ENCODE measurements at places on chromosomes 2 and 18.

GRCh38 chr2:177771191-177771590 is 301.4 kb downstream of the PDE11A start:
- no peak for DNase-seq

- no peak for DNase-seq
Observed at GRCh38 chr2:58378152-58378551, 137.0 kb upstream of the FANCL start.

DNA sequence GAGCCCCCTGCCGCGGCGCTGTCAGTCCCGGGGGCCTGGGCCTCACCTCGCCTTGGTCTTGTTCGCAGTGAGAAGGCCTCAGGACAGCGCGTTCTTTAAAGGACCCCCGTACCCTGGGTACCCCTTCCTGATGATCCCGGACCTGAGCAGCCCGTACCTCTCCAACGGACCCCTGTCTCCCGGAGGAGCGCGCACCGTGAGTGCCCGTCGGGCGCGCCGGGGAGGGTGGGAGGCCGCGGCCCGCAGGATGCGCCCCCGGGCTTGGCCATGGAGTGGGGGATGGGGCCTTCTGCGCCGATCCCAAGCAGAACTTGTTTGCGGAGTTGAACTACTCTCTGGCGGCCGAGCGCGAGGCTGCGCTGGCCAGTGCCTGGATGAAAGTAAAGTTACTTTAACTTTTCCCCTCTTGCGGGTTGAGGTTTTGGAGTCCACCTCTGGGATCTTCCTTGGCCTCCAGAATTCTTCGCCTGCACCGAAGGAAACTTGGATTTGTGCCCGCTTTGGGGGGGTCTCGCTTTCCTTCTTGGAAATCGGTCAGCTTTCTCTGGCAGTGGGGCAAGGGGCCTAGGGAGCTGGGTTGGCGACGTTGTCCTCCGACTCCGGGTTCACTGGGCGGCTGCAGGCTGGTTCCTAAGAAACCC is 1.2 kb downstream of the TCF7L1 start:
- DNase-seq: no peak

- no peak for DNase-seq
Observed at GRCh38 chr2:95041060-95041823, 15.7 kb downstream of the MAL start.

DNA sequence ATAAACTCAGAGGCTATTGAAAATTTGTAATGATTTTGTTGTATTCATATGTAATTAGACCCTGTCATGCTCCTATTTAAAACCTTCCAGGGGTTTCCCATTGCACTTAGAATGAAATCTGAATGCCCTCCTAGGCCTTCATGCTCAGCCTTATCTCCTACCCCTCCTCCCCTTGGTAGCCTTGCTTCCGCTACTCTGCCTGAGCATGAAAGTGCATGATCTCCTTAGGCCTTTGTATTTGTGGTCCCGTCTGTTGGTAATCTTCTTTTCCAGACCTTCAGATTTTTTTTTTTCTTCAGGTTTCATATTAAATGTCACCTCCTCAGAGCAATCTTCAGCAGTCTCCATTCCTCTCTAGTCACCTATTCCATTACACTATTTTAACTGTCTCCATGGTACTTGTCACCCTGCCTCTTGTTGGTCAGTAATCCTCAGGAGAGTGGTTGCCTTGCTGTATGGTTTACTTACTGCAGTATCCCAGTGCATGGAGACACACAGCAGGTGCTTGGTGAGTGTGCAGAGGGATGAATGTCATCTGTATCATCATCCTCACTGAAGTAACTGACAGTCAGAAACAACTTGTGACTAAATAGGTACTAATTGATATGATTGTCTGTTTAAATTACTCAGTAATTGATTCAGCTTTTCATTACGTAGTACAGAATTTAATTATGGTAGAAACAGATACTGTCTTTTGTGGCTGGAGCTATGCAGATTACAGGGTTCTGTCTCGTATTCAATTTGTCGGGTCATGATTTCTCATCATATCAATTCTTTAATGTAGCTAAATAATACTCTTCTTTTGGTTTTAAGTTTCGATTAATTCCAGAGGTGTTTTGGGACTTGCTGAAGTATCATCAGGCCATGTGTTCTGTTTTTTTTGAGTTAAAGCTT is 63.9 kb downstream of the PHLPP1 start:
- DNase-seq: no peak

DNA sequence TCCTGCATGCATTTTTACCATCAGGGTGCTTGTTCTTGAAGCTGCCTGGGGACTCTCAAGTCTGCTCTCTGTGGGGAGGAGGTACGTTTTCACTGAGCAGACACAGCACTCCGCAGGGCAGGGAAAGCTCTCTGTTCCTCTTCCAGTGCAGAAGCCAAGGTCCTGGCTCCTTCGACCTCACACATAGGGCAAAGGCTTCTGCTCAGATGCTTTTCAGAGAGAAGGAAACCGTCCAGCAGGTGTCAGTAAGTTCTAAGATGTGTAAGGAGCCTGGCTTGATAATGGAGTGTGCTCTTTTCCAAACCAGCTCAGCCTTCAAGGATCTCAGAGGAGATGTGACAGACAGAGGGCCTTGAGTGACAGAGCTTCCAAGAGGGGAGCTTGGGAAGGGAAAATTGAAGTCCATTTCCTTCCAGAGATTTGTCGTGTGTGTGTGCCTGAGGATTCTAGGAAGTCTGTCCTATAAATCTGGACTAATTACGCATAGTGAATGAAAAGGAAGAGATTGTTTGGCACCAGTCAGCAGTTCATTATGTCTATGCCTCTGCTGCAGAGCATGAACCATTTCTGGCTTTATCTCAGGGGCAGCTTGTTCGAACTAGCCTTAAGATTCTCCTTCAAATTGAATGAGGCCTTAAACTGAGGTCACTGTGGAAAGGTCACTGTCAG is 67.3 kb upstream of the UPP2 start:
- peak; percentile 65 for DNase-seq

- peak; percentile 28 for DNase-seq
Observed at GRCh38 chr2:162295009-162295408, 23.5 kb downstream of the IFIH1 start.

DNA sequence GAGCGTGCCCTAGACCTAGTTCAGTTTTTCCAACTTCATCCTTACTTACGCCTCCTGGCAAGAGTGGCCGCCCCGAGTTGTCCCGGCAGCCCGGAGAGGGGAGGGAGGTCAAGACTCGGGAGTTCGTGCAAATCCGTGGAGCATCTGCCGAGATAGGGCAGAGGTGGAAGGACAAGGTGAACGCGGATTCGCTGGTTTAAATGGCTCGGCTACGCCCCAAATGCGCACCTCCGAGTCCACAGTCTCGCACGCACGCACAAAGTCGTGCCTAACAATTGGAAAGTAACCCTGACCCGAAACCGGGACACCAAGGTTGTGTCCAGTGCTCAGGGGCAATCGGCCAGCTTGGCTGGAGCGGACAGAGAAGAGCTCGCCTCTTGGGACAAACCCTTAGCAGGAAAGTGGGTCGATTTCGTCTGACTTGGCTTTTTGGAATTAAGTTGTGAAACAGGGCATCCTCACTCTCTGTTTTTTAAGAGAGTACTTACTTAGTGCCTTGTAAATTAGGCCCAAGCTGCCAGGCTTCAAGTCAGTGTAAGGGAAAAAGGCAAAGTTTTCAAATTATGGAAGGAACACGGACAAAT is 726 bp upstream of the SS18 start:
- DNase-seq: no peak

- peak; percentile 1 for DNase-seq
Observed at GRCh38 chr2:123993728-123994323, 31.3 kb upstream of the CNTNAP5 start.

DNA sequence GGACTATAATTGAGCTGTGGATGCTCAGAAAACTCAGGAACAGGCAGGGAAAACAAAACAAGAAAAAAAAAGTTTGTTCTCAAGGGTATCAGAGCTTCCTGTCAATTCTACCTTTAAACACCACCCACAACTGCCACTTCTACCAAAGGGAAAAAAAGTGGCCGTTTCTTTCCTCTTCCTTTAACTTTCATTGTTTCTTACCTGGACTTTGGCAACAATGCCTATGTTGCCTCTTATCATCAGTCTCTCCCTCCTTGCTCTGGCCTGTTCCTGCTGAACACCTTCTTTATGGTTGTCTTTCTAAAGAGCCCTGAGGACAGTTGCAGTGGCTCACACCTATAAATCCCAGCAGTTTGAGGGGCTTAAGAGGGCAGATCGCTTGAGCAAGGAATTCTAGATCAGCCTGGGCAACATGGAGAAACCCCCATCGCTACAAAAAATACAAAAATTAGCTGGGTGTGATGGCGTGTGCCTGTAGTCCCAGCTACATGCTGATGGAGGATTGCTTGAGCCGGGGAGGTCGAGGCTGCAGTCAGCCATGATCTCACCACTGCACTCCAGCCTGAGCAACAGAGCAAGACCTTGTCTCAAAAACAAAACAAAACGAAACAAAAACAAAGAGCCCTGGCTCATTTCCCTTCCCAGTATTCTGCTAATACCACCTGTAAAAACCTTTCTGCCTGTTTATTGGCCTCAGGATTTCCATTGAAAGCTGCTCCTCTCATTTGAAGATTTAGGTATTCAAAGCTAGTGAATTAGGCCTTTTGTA is 18.0 kb upstream of the NR4A2 start:
- DNase-seq: no peak

DNA sequence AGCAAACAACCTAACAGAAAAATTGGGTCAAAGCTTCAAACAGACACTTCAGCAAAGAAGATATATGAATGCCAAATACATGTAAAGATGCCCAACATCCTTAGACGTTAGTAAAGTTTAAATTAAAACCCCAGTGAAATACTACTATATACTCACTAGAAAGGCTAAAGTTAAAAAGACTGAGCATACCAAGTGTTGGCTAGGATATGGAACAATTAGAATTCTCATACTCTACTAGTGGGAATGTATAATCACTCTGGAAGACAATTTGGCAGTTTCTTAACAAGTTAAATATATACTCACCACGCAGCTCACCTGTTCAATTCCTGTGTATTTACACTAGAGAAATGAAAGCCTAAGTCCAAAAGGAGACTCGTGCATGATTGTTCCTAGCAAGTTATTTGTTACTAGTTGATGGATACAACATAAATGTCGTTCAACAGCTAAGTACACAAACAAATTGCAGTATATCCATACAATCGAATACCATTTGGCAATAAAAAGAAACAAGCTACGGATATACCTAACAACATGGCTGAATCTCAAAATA is 183.7 kb upstream of the ZFP36L2 start:
- no peak for DNase-seq

DNA sequence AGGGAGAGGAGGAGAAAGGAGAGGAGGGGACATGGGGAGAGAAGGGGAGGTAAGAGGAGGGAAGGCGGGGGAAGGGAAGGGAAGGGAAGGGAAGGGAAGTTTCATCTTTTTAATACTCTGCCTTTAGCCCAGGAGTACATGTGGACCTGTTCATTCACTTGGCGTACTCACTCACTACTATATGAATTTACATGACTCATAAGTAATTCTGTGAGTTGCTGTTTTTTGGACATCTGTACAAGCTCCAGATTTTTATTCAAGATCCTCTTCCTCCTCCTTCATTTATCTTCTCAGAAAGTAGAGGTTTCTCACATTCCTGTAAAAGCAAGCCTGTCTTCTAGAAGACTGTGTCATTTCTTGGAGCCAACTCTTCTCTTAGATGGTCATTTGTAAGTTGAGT is 84.6 kb downstream of the RDH14 start:
- peak; percentile 50 for DNase-seq

DNA sequence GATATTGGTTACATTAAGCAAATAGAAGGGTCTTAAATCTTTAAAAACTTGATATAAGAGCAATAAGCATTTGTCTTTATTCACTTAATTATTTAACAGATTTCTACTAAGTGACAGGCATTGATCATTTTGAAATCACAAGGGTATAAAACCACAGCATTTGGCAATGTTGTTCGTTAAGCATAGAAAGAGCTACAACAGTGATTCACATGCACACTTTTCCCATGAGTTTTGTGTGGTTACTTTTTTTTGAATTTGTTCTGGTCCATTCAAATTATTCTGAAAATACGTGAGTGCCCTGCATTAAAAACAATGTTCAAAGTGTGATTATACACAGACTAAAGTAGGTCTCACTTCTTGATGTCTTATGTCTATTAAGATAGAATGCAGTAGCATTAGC is 52.2 kb downstream of the LYPD6B start:
- DNase-seq: no peak

DNA sequence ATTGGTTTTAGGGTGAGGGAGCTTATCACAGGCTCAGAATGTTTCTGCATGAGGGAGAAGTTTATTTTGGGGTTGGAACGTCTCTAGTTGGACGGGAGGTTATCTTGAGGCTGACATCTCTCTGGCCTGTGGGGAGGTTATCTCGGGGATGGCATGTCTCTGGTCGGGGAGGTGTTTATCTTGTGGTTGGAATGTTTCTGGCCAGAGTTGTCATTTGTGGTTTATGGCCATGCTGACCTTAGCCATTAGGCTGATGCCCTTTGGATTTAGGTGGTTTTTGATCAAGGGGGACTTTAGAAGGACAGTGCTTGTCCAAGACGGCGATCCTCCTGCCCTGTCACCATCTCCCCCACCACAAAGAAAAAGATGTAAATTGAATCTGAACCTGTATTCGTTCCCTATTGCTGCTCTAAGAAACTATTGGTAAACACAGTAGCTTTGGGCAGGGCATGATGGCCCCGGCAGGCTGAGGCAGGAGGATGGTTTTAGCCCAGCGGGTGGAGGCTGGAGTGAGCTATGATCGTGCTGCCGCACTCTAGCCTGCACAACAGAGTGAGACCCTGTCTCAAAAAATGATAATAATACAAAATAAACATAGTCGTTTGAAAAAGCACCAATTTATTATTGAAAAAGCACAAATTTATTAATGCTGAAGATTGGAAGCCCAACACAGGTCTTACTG is 17.8 kb upstream of the MPPE1 start:
- DNase-seq: no peak

- DNase-seq: no peak
Observed at GRCh38 chr2:240509667-240510512, 47.9 kb downstream of the ANKMY1 start.

- DNase-seq: no peak
Observed at GRCh38 chr2:73063472-73063871, 8.0 kb downstream of the SFXN5 start.

- no peak for DNase-seq
Observed at GRCh38 chr18:49722477-49722876, 90.9 kb downstream of the ACAA2 start.

- no peak for DNase-seq
Observed at GRCh38 chr2:134675314-134675713, 43.5 kb downstream of the TMEM163 start.

GRCh38 chr2:27810455-27810854 is 38.9 kb downstream of the MRPL33 start:
- no peak for DNase-seq

DNA sequence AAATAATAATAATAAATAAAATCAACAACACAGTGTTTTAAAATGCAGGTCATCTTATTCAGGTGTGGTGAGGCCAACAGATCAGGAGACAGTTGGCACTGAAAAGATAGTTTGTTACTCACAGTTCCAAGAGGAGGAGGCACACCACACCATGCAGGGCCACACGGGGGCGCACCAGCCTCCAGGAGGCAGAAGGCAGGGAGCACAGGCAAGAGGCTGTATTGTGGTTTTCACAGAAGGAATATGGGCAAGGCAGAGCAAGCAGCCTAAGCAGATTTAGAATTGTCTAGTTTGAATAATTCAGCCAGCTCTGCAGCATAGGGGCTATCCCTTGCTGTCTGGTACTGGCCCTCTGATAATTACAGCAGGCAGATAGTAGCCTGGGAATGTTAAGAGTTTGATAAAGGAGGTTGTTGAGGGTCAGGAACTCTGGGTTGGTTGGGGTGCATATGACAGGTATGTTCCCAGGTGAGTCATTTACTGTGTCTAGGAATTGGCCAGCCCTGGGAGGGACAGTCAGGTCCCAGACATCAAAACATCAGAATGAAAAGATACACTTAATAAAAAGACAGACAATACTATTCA is 31.3 kb downstream of the KIAA2012 start:
- DNase-seq: peak; percentile 75
